Stimulated activated CD8-positive, alpha-beta memory T cell treated with anti-CD3 and anti-CD28 coated beads, Interleukin-4, amount 100 ng/mL, for 1 hour (primary cell): ENCODE measurements at places on chromosomes 11 and 22.

DNA sequence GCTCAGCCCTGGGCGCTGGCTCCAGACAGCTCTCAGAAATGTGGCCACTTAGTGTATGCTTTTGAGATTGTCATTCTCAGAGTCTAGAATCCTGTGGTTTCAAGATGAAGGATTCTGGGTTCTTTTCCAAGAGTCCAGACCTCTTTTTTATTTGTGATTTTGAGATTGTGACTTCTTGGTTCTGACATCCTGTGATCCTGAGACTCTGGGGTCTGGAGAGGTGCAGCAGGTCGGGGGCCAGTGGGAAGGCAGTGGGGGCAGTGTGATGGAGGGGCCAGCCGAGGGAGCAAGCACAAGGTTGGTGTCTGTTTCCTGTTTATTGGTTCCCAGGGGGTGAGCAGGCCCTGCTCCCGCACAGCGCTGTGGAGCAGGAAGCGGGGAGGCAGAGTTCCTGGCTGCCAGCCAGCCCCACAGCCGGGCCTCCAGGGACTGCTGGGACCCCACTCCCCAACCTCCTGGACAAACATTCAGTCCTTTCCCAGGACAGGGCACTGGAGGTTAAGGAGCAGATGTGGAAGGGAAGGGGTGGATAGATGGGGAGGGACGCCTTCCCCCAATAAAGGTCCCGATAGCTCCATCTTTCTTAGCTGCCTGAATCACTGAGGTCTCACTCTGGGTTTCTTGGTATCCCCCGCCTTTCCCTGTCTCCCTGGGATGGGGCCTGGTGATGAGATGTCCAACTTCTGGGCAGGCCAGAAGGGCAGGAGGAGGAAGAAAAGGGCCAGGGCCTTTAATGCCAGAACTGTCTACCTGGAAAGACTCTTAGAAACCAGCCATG lies 13.7 kb downstream of the ARHGEF17 start:
- no peak for DNase-seq

- no peak for DNase-seq
These were observed 44.4 kb upstream of the WNT11 start for GRCh38 chr11:76250520-76251225.

- no peak for DNase-seq
These were observed 35.8 kb downstream of the TOM1 start for GRCh38 chr22:35335468-35335867.

GRCh38 chr11:119810478-119811232 lies 81.7 kb upstream of the NECTIN1 start:
- DNase-seq, result no peak

GRCh38 chr11:19828382-19829108 lies 115.9 kb downstream of the NAV2 start:
- DNase-seq, result no peak

GRCh38 chr22:45997077-45997776 lies 20.3 kb upstream of the WNT7B start:
- DNase-seq, result no peak

- no peak for DNase-seq
These were observed 57.2 kb upstream of the FAM181B start for GRCh38 chr11:82790723-82791484.

- no peak for DNase-seq
These were observed 411 bp upstream of the KIRREL3 start for GRCh38 chr11:127000981-127001380.

- no peak for DNase-seq
These were observed 142.4 kb downstream of the APIP start for GRCh38 chr11:34773826-34774225.

GRCh38 chr11:16779436-16779835 lies 41.0 kb downstream of the C11orf58 start:
- DNase-seq, result no peak

- no peak for DNase-seq
These were observed 6.5 kb downstream of the MSANTD2 start for GRCh38 chr11:124793466-124794278.

GRCh38 chr22:17941471-17942406 lies 82.6 kb downstream of the MICAL3 start:
- DNase-seq, result no peak

DNA sequence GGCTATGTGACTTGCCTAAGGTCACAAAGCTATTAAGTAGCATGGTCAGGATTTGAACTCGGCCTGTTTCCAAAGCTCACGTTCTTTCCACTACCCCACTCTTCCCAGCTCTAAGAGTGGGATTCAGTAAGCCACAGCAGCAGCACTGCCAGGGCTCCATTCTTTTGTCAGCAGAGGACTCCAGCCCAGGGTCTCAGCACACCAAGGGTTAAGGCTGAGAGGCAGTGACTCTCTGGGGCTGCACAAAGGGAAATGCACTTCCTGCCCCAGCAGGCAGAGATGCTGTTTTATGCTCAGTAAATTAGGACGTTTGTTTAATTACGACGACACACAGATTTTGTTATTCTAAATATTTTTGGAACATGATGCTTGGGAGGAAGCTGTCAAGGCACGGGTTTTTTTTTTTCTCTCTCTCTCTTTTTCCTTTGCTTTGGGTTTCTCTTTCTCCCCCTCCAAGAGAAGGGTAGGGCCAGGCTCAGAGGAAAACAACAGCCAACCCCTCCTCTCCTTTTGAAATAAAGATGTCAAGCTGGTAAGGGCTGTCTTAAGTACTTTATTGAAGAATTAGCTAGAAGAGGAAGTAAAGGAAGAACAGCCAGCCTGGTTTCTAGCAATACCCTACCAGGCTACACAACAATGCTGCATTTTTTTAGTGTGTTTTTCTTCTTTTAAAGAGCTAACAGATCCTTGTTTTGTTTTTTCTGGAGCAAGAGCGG lies 2.8 kb downstream of the MYH9 start:
- no peak for DNase-seq

DNA sequence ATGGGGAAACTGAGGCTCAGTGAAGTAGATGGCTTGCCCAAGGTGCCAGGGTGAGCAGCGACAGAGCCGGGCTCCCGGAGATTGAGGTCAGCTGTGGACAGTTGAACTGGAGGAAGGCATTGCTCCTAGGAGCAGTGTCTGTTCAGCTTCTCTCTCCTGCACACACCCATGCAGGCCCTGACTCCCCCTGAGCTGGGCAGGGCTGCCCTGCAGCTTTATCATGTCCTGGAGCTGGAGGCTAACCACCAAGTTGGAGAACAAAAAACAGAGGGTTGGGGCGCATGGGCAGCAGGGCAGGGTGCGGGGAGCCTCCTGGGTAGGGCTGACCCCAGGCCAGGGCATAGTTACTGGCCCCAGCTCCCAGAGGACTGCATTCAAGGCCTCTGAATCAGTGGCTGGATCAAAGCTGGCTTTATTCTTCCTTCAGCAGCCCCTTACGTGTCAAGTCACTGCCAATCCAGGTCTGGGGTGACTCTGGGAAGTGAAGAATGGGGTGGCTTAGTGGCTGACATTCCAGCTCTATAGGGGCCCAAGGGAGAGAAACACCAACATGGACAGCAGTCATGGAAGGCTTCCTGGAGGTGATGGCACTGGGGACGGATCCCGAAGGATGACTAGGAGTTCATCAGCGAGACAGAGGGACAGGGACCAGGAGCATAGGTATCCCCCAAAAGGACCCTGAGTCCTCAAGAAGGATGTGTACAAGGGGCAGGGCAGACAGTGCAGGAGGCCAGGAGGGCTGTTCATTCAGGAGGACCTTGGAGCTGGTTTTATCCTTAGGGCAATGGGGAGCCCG lies 83.8 kb downstream of the CACNA1I start:
- no peak for DNase-seq

DNA sequence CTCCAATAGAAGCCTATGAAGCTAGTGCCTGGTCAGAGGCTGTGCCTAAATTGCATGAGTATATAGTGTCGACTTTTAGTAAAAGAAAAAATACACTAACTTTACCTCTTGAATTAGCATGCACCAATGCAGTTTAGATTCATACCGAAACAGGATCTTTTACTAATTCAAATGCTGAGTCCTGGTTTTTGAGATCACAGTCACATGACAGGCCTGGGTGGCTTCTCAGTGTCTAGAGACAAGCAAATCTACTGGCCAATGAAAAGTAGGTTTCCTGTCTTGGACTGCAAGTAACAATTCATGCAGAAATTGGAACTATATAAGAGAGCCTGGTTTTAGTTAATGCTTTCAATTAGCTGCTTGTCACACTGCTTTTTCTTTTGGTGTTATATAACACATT lies 7.2 kb downstream of the ARHGEF12 start:
- DNase-seq, result no peak

- DNase-seq, result no peak
These were observed 4.2 kb upstream of the CTR9 start for GRCh38 chr11:10746871-10747270.

DNA sequence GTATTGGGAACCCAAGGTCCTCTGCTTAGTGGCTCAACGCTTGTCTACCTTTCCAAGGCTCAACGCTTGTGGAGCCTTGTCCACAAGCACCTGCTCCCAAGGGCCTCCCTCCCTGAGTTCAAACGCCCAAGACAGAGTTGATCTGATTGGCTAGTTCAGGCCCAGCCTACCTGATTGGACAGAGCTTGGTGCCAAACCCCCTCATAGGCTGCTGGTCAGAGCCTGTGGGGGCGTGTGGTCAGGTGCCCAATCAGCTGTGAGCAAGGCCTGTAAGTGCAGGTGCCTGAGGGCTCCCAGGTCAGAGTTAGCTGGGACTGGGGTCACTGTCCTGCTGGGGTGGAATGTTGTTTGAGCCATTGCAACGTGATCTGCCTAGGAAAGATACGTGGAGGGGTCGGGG lies 16.9 kb upstream of the TMPRSS6 start:
- DNase-seq, result no peak

GRCh38 chr22:30721741-30722140 lies 27.1 kb downstream of the OSBP2 start:
- DNase-seq, result no peak

- no peak for DNase-seq
These were observed 3.4 kb downstream of the FADS3 start for GRCh38 chr11:61887839-61888494.
